Large intestine (tissue), 12 donors: ENCODE measurements at places on chromosomes 1 and 21.

- no peak for DNase-seq
These were observed 16.4 kb downstream of the MTHFR start for GRCh38 chr1:11789126-11790067.

DNA sequence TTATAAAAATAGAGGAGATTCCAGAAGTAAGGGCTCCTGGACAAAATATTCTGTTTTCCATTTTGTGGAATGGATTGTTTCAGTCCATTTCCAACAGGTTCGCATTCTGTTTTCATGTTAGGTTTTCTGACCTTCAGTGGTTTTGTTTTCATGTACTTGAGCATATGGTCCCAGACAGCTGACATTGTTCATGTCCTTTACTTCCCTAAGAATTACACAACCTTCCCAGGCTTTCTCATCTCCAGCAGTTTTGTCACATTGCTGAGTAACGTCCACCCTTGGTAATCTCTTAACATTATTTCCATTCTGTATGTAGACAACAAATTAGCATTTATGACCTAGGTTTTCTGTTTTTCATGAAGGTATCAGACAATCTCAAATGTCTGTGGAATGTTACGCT lies 21.0 kb upstream of the ERRFI1 start:
- no peak for DNase-seq

- no peak for DNase-seq
These were observed 76.6 kb downstream of the LMX1A start for GRCh38 chr1:165279882-165280281.

DNA sequence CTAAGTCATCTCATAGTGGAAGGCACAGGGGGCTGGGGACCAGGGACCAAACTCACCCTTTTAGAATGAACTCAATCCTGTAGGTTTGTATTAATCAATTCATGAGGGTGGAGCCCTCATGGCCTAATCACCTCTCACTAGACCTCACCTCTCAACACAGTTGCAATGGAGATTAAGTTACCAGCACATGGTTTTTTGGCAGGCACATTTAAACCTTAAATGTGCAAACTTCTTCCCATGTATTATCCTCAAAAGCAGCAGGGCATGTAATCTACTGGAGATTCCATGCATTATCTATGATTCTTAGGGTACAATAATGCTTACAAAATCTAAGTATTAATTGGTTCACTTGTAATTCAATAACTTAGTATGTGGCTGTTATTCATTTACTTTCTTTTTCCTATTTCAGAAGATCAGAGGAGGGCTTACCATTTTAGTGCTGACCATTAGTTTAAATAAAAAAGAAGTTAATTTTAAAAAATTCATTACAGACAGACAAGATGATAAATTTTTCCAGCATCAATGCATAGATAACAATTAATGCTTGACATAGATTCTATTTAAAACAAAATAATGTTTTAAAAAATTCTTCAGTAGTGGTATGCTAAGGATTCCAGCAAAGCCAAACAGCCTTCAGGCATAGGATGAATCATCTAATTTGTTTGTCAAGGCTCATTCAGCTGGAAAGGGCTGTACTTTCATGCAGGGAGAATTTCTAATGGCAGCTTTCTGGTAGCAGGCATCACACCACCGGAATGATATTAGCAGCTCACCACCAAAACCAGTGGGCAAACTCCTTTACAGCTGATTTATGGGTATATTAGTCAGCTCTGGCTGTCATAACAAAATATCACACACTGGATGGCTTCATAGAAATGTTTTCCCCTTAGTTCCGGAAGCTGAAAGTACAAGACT lies 124.6 kb upstream of the ZNF648 start:
- DNase-seq = no peak

DNA sequence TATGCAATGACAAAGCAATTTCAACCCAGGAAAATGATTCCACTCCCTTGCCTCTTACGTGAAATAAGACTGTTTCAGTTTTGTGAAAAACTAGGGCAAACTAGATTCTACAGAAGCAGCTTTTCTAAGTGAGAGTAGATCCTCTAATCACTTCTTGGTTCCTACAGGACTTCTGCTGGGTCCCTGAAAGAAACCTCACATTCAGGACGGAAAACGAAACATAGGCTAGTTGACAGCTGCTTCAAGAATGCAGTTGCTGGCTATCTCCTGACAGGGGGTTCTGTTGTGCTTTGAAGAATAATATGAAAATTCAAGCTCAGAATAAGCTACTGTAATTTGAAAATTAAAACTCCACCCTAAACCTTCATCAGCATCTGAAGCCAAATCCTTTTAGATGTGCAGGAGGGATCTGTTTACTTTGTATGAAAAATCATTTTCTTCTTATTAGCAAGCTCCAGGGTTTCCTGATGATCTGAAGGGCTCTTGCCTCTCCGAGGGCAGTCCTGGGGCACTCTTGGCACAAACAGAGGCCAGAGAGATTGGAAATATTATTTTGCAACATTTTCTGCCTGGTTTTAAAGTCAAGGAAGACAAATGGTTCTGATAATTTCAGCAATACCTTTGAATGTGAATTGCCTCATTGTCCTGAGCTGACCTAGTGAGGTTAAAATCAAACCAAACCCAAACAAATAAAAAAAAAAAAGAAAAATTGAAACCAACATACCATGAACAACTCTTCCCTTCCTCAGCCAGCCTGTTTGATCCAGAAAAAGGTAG lies 55.0 kb downstream of the NTMT2 start:
- no peak for DNase-seq

DNA sequence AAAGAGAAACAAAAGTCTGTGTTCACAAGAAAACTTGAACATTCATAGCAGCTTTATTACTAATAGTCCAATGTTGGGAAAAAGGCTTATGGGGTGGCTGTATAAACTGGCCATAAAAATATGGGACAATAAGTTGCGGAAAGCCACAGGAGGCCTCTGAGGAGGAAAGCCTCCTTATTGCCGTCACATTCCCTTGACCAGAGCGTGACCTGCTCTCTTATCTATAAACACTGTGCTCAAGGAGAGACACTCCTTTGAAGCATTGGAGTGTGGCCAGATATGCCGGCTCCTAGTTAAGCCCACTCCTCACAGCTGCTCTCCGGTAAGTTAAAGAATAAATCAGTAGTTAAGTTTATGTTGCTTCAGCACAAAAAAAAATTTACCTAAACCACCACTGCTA lies 19.7 kb downstream of the OR6Y1 start:
- DNase-seq = peak; percentile 25

DNA sequence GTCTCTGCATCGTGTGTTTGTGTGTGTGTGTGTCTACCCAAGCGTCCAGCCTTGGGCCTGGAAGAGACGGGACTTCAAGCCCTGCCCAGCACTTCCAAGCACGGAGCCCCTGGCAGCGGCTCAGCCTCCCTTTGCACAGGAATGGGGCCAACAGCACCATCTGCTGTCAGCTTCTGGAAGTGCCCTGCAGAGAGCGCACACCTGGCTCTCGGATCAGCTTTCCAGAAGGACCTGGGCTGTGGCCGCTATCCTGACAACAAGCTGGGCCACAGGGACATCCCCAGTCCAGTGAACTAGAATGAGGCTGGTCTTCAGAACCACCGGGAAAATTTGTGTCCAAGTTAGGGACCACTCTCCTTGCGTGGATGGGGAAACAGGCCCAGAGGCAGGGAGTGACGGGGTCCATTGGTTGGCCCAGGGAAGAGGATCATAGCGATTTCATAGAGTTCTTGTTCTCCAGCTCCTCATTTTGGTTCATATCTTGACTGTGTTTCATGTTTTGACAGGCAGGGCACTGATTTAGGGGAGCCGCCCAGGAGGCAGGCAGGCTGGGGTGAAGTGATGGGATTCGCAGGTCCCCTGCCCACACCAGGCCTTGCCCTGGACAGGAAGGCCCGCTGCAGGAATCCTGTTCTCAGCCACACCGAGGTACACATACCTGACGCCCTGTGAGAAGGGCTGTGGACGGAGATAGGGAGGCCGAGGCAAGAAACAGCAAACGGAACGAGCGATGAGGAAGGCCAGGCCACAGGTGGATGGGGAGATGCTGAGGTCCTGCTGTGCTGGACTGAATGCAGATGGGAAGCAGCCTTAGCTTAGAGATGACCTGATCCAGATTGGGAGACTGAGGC lies 38.4 kb downstream of the TAS1R2 start:
- peak; percentile 46 for DNase-seq

GRCh38 chr1:104923075-104923474 lies 1173.4 kb downstream of the AMY1C start:
- DNase-seq = no peak

DNA sequence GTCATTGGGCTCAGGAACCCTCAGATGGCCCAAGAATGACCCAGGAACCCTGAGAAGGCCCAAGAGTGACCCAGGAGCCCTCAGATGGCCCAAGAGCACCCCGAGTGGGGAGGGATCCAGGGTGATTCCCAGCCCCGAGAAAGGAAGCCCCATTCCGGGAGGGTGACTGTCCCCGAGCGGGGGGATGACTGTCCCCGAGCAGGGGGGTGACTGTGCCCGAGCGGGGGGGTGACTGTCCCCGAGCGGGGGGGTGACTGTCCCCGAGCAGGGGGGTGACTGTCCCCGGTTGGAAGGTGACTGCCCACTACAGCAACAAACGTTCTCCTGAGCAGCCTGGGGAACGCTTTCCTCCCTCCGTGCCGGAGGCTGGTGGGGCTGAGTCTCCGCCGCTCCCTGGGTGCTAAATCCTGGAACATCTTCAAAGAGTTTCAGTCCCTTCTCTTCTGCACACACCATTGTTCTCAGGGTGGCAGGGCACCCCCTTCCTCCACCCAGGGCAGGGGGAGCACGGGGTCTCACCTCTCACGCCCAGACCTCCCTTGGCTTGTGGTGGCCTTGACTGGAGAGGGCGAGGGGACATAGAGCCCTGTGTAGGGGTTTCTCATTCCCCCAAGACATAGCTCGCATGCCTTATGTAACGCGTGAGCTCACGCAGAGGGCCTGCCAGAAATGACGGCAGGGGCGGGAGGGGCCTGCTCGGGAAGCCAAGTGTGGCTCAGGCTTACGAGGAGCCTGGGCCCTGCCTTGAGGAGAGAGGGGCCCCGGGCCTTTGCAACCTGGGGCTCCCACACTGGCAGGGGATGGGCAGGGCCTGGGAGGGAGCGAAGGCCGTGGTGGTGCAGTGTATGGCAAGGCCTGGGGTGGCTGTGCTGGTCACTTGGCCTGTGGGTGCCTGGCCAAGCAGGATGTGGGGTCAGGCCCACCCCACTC lies 14.3 kb upstream of the SKI start:
- peak; percentile 63 for DNase-seq

GRCh38 chr1:112457955-112458354 lies 50.8 kb upstream of the WNT2B start:
- DNase-seq = no peak

DNA sequence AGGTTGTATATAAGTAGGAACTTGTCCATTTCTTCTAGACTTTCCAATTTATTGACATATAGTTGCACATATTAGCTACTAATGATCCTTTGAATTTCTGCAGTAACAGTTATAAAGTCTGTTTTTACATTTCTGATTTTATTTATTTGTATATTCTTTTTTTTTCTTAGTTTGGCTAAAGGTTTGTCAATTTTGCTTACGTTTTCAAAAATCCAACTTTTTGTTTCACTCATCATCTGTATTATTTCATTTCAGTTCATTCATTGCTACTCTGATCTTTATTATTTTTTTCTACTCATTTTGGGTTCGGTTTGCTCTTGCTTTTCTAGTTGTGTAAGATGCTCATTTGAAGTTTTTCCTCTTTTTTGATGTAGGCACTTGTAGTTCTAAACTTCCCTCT lies 97.9 kb downstream of the RPS6KC1 start:
- no peak for DNase-seq

- DNase-seq = no peak
These were observed 839 bp upstream of the ACBD3 start for GRCh38 chr1:226187380-226187779.

DNA sequence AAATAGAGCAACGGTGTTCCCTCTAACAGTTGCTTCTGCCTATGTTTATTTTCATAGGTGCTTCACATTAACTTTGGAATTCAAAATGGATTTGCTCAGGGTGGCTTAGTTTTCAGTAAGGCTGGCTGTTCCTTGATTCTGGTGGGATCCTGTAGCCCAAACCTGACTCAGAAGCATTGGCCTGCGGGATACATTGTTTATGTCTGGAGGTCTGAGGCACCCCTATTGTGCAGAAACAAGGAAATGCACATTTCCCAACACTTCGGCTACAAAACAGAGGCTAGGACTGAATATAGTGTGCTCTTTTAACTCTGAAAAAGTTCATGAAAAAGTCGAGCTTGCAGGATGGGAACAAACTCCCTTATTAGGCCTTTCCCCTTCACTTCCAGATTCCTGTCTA lies 133.8 kb upstream of the F3 start:
- DNase-seq = no peak

DNA sequence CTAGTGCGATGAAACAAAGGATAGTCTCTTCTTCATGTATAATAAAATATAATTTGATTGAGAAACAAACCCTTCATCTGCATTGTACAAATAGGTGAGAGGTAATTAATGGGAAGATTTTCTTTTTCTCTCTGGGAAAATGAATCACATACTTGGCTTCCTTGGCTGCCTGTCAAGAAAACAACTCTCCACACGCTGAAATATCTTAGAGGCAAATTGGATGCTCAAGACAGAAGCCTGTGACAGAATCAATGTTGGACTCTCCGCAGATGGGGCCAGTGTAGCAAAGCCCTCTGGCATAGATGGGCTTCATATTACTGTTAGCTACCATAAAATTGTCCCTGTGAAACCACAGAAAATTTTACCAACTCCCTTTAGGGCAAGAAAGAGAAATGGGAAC lies 186.6 kb downstream of the GRIK1 start:
- DNase-seq = no peak

DNA sequence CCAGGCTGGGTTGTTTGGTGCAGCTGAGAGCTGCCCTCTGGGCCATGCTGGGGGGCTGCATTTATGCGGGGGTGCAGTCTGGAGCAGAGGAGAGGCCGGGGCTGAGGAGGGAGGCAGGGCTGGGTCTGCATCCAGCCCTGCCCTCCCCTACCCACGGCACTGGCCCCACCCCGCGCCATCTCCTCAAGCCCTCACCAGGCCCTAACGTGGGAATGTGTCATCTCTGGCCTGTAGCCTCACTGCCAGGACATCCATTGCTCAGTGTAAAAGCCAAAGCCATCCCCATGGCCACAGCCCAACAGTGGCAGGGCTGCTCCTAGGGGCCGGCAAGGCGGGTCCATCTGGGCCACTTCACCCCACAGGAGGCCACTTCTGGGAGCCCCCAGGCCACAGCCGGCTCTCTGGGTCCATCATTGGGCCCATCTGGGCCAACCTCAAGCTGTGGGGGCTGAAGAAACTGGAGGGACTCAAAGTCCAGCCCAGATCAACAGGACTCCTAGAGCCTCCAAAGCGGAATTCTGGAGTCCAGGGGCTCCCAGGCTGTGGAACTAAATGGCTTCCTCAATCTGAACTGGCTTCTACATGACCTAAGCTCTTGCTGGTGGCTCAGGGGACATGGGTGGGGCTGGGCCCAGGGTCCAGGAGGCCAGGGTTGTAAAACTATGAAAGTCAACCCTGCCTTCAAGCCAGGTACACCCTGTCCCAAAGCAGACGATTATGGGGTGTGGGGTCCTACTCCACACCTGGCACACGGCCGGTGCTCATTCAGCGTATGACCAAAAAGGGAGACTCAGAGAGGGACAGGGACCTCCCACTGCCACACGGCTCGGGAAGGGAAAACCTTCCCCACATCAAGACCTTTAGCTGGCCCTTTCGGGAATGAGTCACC lies 32.6 kb downstream of the RUNX3 start:
- DNase-seq = no peak
